T-helper 17 cell (primary cell): ENCODE measurements at places on chromosomes 6 and 20.

- no peak for DNase-seq
Observed at GRCh38 chr6:146341493-146342230, 202.0 kb upstream of the RAB32 start.

GRCh38 chr6:18387061-18387721 lies at the start of gene RNF144B:
Gene RNF144B, plus strand, starts transcription at chr6:18387350. Its CDS starts 12,185 bp downstream, at chr6:18399535.
- DNase-seq: peak; percentile 35

GRCh38 chr6:138239774-138240173 lies 21.5 kb upstream of the PBOV1 start:
- no peak for DNase-seq

- DNase-seq: no peak
Observed at GRCh38 chr6:47344022-47344421, 34.3 kb upstream of the TNFRSF21 start.

DNA sequence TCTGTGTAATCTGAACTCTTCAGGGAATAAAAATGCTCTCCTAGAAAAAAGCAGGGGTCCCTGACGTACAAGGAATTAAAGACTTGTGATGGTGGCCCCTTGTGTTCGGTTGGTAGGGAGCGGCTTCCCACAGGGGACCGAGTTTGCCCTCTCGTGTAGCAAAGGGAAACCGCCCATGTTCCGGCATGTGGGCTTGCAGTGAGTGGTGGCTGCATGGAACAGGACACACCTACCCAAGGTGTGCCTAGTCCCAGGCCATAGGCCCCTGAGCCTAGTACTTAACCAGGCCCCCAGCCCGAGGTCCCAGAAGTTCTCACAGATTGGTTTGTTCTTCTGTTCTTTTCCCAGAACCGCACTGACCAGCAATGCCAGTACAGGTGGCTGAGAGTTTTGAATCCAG lies 15.5 kb downstream of the MYBL2 start:
- no peak for DNase-seq

DNA sequence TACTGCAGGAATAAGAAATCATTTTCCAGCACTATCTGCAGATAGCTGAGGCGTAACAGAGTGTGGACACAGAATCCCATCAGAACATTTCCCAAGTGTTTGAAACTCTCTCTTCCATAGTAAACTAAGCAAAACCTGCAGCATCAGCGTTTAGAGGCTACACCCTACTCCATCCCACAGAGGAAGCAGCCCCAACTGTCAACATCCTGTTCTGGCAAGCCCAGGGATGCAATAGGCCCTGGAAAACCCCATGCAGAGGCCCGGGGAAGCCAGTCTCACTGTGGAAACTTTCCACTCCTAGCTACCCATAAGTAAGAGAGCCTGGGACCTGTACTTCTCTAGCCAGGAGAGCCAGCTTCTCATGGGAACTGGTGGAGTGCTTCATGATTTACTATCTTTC lies 129.4 kb downstream of the LY86 start:
- DNase-seq: no peak

DNA sequence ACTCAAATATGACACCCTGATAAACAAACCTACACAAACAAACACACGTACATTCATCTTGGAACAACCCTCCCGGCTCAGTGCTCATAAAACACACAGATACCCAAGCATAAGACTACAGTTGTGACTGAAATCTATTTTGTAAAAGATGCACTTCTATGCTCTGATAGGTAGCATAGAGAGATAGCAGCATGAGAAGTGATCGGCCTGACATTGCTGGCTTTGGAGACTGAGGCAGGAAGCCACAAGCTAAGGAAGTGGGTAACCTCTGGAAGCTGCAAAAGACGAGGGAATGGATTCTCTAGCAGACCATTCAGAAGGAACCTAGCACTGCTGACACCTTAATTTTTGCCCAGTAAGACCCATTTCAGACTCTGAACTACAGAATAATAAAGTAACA lies 1.6 kb upstream of the RNF39 start:
- no peak for DNase-seq

GRCh38 chr6:15441981-15442380 lies 196.1 kb downstream of the JARID2 start:
- DNase-seq: no peak

DNA sequence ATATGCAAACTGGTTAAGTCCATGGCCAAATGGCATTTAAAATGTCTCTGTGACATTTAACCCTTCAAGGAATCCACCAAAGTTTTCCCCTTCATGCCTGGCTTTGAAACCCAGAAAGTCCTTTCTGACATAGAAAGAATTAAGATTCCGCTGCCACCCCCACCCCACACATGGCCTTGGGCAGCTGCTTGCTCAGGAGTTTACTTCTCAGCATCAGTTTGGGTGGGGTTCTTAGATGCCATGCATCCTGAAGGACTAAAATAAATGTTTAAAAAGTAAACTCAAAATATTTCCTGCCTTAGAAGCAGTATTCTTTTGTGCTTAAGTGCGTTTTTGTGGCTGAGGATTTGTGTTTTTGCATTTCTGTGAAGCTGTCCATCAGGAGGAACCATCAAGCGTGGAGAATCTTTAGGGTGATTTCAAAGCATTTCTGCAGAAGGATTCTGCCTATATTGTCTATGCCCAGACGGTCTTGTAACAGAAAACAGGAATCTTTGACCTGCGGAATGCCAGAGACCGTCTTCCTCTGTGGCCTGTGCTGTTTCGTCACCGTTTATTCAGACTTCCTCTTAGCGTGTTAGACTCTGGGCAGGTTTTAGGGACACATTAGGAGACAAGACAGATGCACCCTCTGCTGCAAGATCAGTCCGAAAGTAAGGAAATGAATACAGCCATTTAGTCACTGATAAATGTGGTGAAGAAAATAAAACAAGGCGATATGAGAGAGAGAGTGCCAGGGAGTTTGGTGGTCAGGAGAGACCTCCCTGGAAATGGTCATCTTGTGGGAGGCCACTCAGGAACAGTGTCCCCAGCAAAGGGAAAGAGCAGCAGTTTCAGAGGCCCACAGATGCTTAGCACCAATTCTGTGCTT lies 6.2 kb downstream of the DUSP22 start:
- DNase-seq: no peak

GRCh38 chr20:61113731-61114130 lies 138.3 kb upstream of the CDH4 start:
- no peak for DNase-seq

- no peak for DNase-seq
Observed at GRCh38 chr20:44618318-44618731, 33.2 kb downstream of the ADA start.

GRCh38 chr20:3563548-3564177 lies 92.8 kb downstream of the ATRN start:
- DNase-seq: no peak

DNA sequence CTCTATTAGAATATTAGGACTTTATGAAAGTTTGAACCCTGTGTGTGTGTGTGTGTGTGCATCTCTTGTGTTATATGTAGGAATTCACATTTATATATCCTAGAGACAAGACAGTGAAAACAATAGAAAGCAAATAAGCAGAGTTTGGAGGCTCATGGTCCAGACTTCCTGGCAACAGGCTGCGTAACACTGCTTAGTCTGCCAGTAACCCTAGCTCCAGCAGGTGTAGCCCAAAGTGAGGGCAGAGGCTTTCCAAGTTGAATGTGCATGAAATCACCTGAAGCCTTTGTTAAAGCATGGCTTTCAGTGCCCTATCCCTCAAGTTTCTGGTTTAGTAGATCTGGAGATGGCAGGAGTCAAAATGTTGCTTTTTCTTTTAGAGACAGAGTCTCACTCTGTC lies 569.9 kb downstream of the KIF16B start:
- DNase-seq: no peak

GRCh38 chr20:62691487-62691886 lies 17.1 kb upstream of the NTSR1 start:
- DNase-seq: no peak

DNA sequence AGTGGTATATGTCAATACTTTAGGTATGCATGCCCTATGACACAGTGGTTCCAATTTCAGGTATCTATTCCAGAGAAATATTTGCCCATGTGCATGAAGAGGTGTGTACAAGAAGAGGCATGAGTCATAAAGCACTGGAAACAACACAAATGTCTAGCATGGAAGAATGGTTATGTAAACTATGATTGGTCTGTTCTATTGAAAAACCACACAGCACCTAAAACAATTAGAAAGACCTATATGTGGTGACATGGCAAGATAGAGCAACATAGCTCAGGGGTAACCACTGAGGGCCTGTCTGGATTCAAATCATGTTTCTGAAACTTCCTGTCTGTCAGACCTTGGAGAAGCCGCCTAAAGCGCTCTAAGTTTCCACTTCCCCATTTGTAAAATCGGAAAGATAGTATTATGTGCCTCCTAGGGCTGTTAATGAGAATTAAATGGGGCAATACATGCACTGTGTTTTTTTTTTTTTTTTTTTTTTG lies 76.0 kb upstream of the SHLD1 start:
- no peak for DNase-seq

DNA sequence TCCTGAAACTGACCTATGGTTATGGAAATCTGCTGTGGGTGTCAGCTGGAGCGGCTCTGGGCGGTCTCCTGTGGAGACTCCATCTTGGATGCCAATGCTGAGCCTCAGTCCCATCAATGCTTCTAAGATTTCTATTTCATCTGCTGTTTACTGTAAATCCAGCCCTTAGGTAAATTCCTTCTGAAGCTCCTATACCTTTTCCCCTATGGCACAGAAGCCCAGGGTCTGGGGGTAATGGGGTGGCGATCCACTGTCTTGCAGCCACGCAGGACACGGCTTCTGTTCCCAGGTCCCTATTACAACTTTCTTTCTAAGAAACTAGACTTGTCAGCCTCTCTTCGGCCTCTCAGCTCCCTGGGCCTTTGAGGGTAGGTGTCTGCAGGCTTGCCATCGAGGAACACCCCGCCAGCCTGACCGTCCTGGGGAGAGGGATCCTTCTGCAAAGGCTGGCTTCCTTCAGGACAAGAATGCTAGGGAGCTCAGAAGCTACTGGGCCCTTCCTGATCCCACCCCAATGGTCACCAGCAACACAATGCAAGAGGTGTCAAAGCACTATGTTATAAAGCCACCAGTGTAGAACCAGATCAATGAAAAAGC lies 6.4 kb downstream of the CST3 start:
- no peak for DNase-seq

DNA sequence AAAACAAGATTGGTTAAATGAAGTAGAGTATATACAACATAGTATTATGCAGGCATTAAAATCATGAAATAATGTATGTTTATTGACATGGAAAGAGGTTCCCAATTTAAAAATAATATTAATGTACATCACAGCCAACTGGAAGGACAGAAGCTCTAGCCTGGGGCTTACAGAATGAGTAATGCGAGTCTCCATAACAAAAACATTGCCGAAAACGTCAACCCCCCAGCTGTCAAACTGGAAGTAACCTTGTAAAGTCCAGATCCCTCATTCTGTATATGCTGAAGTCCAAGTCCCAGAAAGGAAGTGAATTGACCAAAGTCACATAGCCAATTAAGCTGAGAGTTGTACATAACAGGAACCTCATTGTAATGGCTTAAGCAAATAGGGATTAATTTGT lies 128.7 kb upstream of the ECI2 start:
- DNase-seq: no peak

DNA sequence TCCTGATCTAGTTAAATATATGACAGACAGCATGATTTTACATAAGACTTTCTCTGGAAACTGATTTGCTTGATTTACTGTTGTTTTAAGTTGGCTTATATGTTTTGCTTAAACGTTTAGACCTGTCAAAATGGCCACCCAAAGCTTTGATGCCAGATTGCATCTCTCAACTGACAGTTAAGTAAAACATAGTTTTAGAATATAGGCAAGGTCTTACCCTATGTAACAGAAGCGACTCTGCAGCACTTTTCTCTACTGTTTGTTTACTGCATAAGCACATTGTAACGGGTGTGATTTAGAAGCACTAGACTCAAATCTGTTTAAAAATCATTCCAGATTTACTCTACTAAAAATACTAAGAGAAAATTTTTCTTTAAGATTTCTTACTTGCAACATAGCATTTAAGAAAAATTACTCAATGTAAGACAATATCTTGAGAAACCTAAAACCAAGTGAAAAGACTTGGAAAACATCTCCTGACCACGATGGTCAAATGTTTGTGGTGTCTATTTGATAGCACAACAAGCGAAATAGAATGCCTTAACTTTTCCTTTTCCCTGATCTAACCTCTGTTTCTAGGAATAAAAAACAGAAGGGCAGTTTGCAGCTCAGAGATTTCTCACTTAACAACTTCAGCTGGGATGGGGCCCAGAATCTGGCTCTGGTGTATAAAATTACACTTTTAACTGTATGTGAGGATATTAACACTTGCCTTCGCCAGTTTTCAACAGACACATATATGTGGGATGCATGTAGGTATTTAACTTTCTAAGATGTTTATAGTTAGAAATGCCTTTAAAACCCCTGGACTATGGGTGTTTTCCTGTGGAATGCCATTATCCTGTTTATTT lies 47.4 kb downstream of the AIG1 start:
- no peak for DNase-seq

GRCh38 chr6:14924126-14925024 lies 321.5 kb upstream of the JARID2 start:
- no peak for DNase-seq

GRCh38 chr6:108610270-108610839 lies 49.6 kb downstream of the FOXO3 start:
- DNase-seq: no peak

- DNase-seq: no peak
Observed at GRCh38 chr6:105849746-105850145, 236.4 kb upstream of the PRDM1 start.

DNA sequence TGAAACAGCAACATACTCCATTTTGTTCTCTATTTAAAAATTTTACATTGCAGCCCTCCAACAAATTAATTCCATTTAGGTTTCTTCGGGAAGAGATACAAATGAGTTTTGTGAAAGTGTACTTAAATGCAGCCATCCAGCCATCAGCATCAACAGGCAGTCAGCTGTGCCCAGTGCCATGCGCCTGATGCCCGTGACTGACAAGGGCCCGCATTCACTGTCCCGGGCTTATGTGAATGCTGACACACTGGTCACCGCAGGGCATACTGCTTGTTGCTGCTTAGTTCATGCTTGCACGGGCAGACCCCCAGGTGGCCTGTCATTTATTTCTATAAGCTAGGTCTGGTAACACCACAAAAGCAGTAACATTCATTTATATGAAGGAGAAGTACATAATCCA lies 224.9 kb upstream of the QKI start:
- DNase-seq: no peak

DNA sequence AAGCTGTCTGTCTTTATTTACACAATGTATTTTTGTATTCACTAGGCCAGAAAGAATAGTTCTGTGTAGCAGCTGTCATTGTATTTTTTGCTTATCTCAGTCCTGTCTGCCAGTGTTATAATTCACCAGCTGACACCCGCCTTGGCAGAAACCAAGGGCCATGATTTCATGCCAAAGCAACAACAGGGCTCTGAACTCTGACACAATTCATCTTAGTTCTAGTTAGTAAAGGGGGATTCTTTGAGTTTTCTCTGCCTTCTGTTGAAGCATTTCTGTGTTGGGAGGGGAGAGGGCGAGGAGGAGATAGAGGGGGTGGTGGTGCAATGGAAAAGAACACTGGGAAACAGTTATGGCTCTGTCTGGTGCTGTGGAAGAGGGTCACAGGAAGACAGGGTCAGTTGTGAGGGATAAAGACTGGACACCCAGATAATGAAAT lies 684.6 kb upstream of the MARCKS start:
- no peak for DNase-seq

- no peak for DNase-seq
Observed at GRCh38 chr6:19995575-19996257, 158.5 kb downstream of the ID4 start.

- DNase-seq: no peak
Observed at GRCh38 chr6:36249536-36249935, 20.3 kb upstream of the PNPLA1 start.
